Activated CD4-positive, alpha-beta T cell treated with anti-CD3 and anti-CD28 coated beads, Interleukin-2, amount 50 U/mL, for 48 hours (primary cell): ENCODE measurements at places on chromosomes 1 and 21.
A peak's percentile ranks its signal among the peaks of the same experiment; 100 is the strongest.

DNA sequence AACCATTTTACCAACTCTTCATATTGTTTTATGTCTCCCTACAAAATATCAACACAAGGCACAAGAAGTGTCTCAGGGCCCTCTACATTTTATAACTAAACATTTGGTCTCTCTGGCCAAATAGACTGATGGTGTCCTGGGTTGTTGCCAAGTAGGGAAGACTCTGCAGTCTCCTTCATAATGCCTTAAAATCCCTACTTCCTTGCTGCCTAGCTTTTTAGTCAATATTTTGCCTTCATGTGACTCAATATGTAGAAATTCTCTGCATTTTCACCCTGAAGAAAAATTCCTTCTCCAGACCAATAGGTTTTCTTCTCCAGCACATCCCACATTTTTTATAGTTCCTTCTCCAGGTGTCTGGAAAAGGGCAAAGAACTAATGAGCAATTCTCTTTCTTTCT, 72.6 kb upstream of the IPO9 start:
- DNase-seq, result no peak

GRCh38 chr1:177255411-177255810, 84.7 kb downstream of the BRINP2 start:
- no peak for DNase-seq

- no peak for DNase-seq
Observed at GRCh38 chr1:51061231-51061918, 40.7 kb upstream of the C1orf185 start.

DNA sequence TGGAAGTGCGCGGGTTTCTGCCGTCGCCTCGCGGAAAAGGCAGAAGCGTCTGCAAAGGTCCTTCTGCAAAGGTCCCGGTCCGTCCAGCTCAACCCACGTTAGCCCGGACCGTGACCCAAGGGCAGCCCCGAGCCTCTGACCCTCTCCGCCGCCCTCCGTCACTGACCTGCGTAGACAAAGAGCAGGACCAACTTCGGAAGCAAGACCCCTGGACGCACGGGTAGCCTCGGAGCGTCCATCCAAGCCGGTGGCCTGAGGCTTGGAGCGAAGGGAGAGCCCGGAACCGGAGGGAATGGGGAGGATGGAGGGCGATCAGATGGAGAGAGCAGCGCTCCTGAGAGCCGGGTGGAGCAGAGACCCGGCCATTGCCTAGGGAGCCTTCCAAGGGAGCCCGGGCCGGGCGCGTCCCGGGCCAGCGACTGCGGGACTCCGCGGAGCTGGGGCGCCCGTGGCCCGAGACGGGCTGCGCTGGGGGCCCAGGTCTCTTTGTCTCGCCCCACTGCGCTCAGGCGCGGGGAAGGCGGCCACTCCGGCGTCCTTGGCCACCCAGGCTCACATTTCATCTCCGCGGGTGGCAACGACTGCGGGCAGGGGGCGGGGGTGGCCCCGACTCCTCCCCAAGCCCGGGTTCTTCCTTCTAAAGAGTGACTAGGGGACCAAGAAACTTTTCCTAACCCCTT, at the start of gene CYYR1:
TSS of gene CYYR1 (minus strand) at position 585 of the 680 bp plus-strand sequence. CDS start at position 239, 346 bp downstream.
- DNase-seq, result no peak

GRCh38 chr1:4778056-4778455, 123.6 kb downstream of the AJAP1 start:
- DNase-seq, result no peak

GRCh38 chr1:91844862-91845528, 41.0 kb downstream of the TGFBR3 start:
- DNase-seq, result no peak

DNA sequence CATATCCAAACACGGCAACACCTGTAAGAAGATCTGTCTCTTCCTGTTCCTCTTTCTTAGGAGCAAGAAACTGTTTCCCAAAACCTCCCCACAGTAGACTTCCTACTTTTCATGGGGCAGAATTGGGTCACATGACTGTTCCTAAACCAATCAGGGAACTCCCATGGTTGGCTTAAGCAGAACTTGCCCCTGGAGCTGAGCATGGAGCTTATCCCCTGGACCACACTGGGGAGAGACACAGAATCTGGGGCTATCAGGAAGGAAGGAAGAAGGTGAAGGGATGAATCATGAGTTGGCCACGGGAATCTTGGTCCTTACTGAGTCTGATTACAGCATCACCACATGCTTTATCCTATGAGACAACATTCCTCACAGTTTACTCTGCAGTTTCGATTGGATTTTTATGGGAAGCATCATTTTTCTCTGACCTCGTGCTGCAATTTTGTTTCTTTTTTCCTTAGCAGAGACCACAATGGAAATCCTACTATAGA, 81.8 kb downstream of the CDC7 start:
- DNase-seq, result no peak

GRCh38 chr1:41010345-41010744, 11.2 kb downstream of the SLFNL1 start:
- DNase-seq, result no peak

DNA sequence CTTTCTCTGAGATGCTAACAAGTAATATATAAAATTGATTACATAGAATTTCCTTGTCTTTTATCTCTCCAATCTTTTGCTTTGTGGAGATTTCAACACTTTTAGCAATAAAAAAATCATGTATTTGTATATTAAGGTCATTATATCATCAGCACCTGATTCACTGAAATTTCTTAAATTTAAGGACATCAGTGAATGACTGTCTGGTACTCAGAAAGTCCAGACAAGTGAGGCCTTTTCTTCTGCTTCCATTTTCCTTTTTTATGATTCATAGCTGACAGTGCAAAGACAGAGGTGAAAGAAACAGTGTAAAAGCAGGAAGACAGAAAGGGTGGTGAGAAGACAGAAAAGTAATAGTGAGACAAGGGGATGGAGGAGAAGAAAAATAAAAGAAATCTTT, 54.6 kb downstream of the FASLG start:
- DNase-seq, result no peak

- DNase-seq, result peak; percentile 45
Observed at GRCh38 chr1:36285443-36286101, 20.6 kb upstream of the SH3D21 start.

DNA sequence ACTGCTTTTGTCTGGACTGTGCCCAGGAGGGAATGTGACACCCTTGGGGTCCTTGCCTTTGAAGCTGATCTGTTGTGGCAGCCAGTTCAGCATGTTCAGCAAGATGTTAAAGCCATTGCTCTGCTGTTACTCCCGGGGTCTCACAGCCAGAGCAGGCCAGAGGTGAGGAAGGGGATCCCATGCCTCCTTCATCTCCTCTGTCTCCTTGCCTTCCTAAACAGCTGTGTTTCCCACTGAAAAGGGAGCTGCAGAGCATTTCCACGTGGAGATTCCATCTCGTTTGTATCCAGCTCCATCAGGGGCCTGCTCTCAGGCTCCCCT, 135.8 kb upstream of the COL6A1 start:
- no peak for DNase-seq

DNA sequence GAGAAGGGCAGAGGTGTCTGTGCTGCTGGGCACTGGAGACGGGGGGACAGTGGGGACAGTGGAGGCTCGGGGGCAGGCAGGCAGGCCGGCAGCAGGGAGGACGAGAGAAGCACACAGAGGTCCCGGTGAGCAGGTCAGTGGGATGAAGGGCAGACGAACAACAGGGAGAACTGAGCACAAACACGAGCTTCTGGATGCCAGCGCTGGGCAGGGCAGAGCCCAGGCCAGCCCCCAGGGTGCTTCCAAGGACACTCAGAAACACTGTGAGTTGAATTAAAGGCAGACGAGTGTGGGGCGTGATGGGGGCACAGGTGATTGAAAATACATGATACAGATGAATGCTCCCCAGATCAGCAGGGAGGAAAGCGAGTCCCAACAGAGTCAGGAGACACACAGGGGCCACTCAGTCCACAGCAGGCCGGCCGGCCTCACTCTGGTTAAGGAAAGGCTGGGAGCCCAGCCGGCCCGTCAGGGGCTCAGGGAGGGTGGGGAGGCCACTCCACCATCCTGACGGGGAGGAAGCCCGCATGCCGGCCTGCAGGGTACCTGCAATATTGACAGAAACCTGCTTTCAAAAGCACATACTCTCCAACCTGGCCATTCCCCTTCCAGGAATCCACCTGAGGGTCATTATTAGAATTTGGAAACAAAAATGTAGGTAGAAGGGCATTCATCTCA, 14.1 kb downstream of the SLC19A1 start:
- DNase-seq, result no peak

DNA sequence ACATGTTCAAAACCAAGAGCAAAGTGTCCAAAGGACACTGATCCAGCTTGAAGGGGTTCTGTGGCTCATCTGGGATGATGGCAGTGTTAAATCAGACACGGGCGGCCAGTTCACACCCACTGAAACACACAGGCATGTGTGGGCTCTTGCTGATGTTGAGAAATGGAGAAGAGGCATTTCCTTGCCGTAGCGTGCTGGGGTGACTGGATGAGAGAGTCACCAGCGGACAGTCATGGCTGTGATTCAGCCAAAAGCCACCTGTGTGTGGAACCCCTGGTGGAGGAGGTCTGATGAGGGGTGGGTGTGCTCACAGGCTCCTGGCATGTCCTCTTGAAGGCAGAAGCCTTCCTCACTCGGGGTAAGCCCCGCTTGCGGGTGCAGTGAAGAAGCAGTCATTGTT, 7.2 kb downstream of the C1orf35 start:
- DNase-seq, result no peak

- DNase-seq, result peak; percentile 56
Observed at GRCh38 chr1:231806623-231807495, 180.3 kb downstream of the DISC1 start.

- DNase-seq, result peak; percentile 26
Observed at GRCh38 chr1:29122682-29123052, 1.0 kb downstream of the TMEM200B start.

- no peak for DNase-seq
Observed at GRCh38 chr21:43333298-43334062, 93.5 kb downstream of the SIK1 start.

DNA sequence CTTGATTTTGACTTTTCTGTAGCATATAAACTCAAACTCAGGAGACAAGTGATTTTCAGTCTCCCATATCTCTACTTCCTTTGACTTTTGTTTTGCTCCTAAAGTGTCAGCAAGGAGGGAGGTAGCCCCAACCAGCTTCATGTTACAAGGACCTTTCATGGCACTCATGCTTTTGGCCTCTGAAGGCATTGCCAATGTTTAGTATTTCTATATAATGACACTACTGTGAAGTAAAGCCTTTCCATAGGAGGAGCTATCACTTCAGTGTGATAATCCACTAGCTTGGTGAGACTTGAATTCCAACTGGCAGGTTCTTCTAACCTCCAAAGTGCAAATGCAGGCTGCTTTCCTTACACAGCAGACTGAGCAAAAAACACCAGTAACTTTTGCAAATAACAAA, 14.4 kb downstream of the COLGALT2 start:
- no peak for DNase-seq

- no peak for DNase-seq
Observed at GRCh38 chr1:22677931-22678896, 25.2 kb downstream of the C1QB start.

- DNase-seq, result no peak
Observed at GRCh38 chr1:233879841-233880240, 24.6 kb upstream of the SLC35F3 start.

DNA sequence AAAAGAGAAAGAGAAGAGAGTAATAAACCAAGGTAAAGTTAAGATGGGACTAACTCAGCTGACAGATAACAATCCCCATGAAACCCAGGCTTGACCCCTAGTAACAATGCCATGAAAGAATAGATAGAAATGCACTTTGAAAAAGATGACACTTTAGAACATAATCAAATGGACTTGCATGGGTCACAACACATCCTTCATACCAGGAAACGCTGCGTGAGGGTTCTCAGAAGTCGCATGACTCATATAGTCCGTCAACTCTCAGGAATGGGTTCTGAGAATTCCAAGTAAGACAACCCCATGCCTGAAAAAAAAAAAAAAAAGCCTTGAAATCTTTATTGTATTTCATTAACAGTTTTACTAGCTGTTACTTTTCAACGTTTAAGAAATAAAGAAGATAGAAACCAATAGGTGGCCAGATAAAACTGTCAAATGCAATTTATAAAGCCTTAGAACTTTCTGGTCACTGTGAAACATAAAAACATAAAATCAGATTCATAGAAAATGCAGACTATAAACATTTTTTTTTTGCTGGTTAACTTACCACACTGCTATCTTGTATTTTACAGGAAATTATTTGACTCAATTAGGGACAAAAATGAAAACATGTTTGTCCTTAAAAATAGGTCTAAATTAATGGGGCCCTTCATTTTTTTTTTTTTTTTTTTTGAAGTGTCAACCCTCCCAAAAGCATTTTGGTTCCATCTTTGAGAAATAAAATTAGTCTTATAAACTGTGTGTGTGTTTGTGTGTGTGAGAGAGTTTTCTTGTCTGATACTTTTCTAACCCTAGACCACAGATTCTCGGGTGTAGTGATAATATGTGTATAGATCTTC, 202.1 kb downstream of the NCAM2 start:
- peak; percentile 19 for DNase-seq

GRCh38 chr1:25001125-25001915, 71.2 kb upstream of the RUNX3 start:
- peak; percentile 41 for DNase-seq

- no peak for DNase-seq
Observed at GRCh38 chr1:150576794-150577556, 2.4 kb downstream of the MCL1 start.

DNA sequence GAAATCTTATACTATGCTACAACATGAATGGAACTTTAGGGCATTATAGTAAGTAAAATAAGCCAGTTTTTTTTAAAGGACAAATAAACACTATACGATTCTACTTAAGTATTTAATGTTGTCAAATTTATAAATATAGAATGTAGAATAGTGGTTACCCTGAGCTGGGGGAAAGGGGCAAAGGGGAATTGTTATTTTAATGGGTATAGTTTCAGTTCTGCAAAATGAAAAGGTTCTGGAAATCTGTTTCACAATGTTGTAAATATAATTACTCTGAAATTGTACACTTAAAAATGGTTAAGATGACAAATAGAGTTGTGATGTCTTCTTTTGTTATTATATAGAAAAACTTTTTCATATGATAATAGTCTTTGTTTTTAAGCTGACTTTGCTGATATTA, 366.3 kb downstream of the MRPL39 start:
- DNase-seq, result no peak

DNA sequence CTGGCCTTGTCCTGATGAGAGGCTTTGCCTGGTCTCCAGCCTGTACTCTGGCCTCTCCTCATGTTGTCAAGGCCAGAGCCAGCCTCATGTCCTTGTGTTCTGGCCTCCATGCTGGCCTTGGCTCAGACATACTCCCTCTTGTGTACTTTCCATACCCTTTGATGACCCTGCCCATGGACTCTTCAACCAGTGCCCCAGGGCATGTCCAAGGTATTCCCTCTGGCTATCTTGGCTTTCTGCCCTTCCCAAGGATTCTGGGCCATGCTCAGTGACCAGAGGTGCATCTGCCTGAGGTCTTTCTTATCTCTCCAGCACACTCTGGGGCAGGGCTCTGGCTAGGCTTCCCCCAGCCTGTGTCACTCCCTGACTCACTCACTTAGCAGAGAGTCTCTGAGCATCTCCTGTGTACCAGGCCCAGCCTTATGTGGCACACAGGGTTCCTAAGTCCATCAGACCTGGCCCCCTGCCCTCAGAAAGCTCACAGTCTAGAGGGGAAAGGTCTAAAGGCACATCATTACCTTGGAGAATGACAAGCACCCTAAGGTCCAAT, 141.4 kb upstream of the GRIK3 start:
- no peak for DNase-seq

GRCh38 chr1:29624320-29625083, 388.2 kb downstream of the PTPRU start:
- no peak for DNase-seq

GRCh38 chr1:172609528-172609927, 49.4 kb upstream of the FASLG start:
- no peak for DNase-seq
